Substantia nigra (tissue), 51 donors: ENCODE measurements at places on chromosomes 12 and 14.

GRCh38 chr12:25502596-25502995 lies 50.5 kb downstream of the LMNTD1 start:
- no peak for DNase-seq

- DNase-seq, result no peak
Measured at GRCh38 chr14:40623643-40624042, 983.0 kb upstream of the LRFN5 start.

DNA sequence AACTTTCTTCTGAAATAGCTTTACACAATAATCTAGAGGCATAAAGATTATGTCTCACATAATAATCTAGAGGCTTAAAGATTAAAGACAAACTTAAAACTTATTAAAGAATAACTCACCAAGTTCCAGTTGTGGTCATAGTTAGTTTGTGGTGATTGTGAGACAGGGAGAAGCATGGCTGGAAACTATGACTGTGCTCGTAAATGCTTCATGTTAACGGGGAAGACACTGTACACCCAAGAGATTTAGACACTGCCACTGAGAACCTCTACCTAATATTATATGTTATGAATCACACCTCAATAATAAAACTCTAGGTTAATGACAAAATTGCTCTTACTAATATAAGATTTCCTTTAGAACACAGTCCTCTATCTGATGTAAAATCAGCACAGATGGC lies 541.6 kb downstream of the TMEM121 start:
- DNase-seq, result no peak

DNA sequence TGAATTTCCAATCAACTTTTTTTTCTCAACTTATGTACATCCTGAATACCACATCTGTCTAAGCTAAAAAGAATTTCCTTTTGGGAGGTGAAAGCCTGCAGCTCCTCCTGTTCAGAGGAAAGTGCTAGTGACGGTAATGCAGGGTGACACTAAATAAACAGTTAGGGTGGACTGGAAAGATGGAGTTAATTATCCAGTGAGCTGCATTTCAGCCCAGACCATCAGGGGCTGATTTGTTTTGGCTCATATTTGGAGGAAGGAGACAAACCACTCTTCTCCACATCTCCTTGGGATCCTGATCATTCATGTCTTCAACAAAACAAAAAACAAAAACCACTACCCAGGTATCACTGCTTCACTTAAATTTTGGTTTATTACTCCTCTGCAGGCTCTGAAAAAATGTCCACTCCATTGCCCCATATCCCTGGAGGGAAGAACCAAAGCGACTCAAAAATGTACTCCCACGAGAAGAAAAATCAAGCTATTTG lies 5.1 kb upstream of the SIX1 start:
- no peak for DNase-seq

DNA sequence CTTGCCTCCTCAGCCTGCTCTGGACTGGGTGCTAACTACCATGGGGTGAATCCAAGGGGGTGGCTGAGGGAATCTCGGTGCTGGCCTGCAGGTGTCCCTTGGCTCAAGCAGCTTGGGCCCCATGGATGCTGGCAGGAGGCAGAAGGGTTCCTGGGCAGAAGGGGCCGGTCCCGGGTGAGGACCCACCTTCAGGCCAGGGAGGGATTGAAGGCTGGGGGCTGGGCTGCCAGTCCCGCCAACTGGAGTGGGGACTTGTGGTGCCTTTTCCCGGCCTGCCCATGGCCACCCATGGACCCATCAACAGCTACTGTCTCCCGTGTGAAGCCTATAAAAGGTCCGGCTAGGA lies 550.1 kb downstream of the SLC6A15 start:
- no peak for DNase-seq

DNA sequence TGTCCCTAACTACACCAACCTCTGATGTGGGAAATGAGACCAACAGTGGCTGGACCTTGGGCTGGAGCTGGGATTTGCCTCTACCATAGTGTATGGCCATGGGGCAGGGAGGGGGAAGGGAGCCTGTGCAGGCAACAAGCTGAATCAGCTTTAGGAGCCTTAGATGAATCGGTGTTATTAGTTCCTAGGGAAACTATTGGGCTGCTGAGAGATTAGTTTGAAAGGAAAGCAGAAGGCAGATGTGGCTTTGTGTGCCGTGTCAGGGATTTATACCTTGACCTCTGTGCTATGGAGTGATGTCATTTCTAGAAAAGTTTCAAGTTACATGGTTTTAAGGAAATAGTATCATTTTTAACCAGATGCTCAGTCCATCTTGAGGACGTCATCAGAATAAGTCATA lies 19.5 kb upstream of the GAS2L3 start:
- DNase-seq, result no peak

DNA sequence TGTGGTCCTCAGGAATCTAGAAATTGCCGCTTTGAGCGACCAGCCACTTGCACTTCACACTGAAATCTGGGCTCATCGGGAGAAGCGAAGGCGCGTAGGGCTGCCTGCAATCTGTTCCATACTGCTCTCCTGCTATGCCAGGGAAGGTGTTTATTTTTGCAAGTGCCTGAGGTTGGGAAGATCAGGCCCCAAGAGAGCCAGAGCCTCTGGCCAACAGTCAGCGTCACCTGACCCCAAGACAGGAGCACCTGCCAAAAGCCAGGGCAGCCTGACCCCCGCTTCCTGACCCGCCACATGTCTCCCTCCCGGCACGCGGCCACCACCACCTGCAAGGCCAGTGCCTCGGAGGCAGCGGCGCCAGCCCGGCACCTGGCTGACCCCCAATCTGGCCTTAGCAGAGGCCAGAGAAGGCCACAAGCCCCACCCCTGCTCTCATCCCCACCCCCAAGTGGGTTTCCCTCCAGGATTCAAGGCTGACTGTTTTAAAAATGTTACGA lies 94.4 kb downstream of the CHGA start:
- DNase-seq, result no peak

- peak; percentile 4 for DNase-seq
Measured at GRCh38 chr12:94149119-94149780, 873 bp downstream of the PLXNC1 start.

- peak; percentile 84 for DNase-seq
Measured at GRCh38 chr14:77032844-77033621, 4.5 kb upstream of the IRF2BPL start.

DNA sequence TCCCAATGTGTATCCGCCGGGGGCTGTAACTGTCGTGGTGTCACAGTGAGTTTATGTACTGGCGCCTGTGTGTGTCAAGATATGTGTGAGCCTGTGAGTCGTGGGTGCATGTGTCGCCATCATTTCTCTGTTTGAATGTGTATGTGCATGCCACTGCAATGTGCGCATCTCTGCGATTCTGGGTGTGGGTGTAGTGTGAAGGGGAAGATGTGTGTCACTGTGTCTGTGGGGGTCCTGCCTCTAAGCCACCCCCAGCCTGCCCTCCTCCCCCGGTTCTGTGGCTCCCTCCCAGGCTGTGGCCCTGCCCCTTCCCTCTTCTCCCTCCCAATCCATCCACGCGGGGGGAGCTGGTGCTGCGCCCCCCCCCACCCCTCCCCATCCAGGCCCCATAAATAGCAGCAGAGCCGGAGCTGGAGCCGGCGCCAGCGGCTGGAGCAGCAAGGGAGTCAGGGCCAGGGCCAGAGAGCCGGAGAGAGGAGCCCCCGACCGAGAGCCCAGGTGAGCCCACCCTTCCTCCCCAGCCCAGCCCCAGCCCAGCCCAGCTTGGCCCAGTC lies at the start of gene CPNE6:
Gene CPNE6 (plus strand): TSS at position 419 of the 554 bp plus-strand sequence. CDS start 1,375 bp downstream, outside the sequence.
- no peak for DNase-seq

DNA sequence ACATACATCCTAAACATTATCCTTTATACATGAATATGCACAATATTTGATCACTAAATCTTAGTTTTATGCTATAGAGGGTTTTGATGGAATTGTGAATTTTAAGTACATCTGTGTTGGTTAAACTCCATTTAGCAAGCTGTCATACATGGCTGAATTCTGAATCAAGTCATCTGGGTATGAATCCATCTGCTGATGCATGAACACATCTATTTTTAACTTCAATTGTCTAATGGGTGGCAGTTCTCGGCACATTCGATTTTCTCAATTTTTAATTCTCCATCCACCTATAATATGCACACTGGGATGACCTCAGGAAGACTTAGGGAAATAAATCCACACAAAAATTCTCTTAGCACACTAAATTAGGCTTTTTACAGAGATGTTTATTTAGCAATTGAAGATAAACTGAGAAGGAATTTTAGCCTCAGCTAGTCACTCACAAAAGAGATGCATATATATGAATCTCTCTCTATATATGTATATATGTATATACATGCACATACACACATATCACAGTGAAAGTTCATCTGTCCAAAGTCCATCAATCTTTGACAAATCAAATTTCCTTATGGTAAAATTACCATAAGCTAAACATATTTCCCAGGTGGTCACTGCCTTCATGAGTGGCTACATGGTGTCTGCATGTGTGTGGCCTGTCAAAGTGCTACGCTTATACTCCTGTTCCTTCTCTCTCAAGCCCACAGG lies 44.5 kb upstream of the VPS33A start:
- DNase-seq, result no peak

- DNase-seq, result no peak
Measured at GRCh38 chr14:99231850-99232713, 39.9 kb downstream of the BCL11B start.

DNA sequence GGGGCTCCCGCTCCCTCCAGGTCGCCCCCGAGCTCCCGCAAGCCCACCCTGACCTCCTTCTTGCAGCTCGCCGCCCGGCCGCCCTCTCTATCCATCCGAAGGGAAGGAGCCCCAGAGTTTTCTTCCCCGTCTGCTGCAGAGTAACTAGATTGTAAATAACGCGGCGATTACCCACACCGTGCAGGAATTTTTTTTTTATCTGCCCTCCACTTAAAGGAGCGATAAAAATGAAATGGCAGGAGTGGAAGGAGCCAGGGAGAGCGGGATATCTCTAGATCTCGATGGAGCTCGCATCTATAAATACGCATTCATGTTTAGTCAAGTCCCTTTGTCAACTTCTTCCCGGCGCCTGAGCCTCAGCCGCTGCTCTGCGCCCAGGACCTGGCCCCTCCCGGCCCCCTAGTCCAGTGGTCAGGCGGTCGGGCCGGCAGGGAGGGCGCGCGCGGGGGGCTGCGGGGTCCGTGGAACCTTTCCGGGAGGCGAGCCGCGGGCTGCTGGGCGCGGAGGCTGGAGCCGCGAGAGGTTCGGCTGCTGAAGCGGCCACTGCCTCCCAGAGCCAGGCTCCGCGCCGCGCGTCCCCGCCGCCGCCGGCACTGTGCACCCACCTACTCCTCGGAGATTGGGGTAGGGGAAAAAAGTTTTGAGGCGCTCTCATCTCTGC lies 386.0 kb downstream of the BCAT1 start:
- DNase-seq, result no peak

GRCh38 chr12:59370933-59371332 lies 224.9 kb upstream of the SLC16A7 start:
- DNase-seq, result no peak

- no peak for DNase-seq
Measured at GRCh38 chr12:110501399-110501751, 536 bp downstream of the VPS29 start.

GRCh38 chr14:51185754-51186153 lies 54.3 kb upstream of the TMX1 start:
- no peak for DNase-seq

GRCh38 chr12:115941362-115941761 lies 336.1 kb downstream of the MED13L start:
- DNase-seq, result no peak

GRCh38 chr12:51687177-51687576 lies 96.1 kb downstream of the SCN8A start:
- no peak for DNase-seq

- DNase-seq, result no peak
Measured at GRCh38 chr12:127245009-127245408, 1022.0 kb upstream of the TMEM132C start.

DNA sequence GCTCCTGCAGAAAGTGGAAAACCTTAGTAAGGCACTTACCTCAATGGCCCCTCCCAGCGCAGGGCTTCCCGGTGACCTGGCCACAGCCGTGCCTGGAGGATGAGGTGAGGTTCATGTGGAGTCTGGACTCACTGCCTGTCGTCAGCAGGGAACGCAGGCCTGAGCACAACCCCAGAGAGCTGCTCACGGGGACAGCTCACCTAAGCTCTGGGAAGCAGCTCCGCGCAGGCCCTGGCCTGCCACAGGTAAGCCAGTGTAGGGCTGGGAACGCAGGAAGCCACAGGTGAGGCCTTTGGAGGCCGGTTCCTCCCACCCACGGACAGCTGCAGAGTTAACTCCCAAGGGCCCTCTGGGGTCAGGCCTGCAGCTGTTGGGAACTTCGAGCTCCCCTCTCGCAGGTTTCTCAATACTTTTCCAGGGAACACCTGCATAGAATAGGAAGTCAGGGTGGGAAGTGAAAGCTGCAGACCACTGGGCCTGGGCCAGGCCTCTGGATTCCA lies 32.7 kb downstream of the ANAPC7 start:
- DNase-seq, result no peak

GRCh38 chr14:38882533-38882932 lies 220.5 kb downstream of the SEC23A start:
- DNase-seq, result no peak

DNA sequence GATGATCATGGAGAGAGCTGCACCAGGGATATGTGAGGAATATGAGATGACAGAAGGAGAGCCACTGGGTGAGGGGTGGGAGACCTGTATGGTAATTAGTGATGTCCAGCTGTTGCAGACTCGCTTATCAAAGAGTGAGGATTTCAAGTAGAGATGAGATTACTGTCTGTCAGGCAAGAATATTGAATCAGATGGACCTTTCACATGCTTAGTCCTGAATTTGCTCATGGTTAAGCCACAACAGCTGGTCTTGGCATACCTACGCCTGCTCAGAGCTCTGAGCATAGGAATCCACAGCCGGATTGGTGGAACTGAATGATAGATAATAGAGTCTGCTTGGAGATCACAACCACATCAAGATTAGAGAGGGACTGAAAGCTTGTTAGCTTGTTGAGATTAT lies 115.2 kb upstream of the ARHGAP5 start:
- no peak for DNase-seq

GRCh38 chr12:119374635-119375034 lies 40.1 kb downstream of the CCDC60 start:
- no peak for DNase-seq

DNA sequence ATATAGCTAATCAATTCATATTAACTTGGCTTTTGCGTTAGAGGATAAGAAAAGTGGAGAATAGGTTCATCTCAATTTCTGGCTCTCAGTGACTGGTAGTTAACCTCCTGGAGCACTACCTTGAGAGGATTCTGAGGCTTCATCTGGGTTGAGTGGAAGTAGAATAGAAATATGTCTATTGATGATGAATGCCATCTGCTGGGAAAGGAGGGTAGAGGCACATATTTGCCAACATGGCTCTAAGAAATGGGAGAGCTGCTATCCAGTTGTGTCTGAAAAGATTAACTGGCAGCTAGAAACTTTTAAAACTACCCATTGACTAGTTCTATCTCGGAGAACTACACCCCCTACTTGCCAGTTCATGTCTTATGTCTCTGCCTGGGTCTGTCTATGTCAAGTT lies 530.1 kb downstream of the NRXN3 start:
- DNase-seq, result no peak

- no peak for DNase-seq
Measured at GRCh38 chr12:29157486-29157946, 8.4 kb downstream of the FAR2 start.

GRCh38 chr12:85923767-85924331 lies 49.8 kb downstream of the NTS start:
- no peak for DNase-seq
